ENCODE measurements at places on chromosomes 4 and X. TPM values are rescaled to one million over a fixed set of nuclear protein-coding genes. Genes with fewer than 3 reads are reported as not detected.

DNA sequence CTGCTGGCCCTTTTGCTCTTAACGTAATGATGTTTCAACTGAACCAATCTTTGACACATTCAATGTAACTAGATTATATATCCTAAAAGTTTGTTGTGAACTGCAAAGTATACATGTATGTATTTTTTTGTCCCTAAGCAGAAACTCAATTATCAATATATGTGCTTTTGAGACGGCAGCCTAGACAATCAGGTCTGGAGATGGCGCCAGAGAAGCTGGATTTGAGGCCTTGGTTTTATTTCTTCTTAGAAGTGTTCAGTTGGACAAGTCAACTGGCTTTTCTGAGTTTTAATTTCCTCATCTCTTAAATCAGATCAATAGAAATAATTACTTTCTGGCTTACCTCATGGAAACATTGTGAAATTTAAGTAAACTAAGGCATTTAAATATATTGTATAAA, 62.5 kb downstream of the DCAF8L1 start:
- H3K36me3 ChIP-seq: no peaks in the 10 kb centered on the region
- H3K4me3 ChIP-seq: no peak overlapping the region
- H3K27ac ChIP-seq: no peak overlapping the region

GRCh38 chr4:157447195-157447594, 226.7 kb downstream of the GRIA2 start:
- no peak overlapping the region for H3K27ac ChIP-seq
- DNase-seq: no peak
- H3K36me3 ChIP-seq: no peaks in the 10 kb centered on the region
- H3K27me3 ChIP-seq: no peaks in the 10 kb centered on the region
- H3K4me3 ChIP-seq: no peak overlapping the region

DNA sequence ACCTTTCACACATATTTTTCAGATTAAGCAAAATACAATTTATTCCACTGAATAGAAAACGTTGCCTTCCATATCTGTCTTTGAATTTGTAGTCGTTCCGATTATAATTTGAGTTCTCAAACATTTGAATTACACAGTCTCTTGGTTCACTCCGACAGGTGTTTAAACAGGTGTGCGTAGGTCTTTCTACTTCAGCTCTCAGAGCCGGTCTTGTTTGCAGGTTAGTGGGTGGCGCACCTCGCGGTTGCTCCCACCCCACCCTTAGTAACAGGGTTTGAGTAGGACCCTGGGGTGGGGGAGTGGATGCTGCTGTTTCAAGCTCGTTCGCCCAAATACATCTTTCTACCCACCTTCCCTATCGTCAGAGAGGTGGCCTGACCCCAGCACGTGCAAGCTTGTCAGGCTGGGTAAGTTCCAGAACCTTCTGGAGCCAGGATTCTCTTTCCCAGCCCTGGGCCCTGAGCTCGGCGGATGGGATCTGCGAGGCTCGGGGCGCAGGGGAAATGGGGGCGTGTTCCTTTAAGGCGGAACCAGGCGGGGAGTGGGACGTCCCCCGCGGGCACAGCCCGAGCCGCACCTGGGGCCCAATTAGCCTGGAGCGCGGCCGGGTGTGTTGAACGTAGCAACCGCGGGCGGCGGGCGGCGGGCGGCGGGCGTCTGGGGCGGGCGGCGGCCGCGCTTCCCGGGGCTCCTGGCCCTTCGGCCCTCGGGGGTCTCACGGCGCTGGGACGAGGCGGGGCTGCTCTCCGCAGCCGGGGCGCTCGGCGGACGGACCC, at the start of gene FAM149A:
FAM149A (plus strand) TSS at position 591 of the 776 bp plus-strand sequence.
- H3K27ac ChIP-seq: no peak within 1 kb of the TSS
- peaks cover 13% of the 10 kb centered on the region for H3K4me1 ChIP-seq
- H3K36me3 ChIP-seq: no peaks in the 10 kb centered on the region
- no peak within 1 kb of the TSS for H3K4me3 ChIP-seq

DNA sequence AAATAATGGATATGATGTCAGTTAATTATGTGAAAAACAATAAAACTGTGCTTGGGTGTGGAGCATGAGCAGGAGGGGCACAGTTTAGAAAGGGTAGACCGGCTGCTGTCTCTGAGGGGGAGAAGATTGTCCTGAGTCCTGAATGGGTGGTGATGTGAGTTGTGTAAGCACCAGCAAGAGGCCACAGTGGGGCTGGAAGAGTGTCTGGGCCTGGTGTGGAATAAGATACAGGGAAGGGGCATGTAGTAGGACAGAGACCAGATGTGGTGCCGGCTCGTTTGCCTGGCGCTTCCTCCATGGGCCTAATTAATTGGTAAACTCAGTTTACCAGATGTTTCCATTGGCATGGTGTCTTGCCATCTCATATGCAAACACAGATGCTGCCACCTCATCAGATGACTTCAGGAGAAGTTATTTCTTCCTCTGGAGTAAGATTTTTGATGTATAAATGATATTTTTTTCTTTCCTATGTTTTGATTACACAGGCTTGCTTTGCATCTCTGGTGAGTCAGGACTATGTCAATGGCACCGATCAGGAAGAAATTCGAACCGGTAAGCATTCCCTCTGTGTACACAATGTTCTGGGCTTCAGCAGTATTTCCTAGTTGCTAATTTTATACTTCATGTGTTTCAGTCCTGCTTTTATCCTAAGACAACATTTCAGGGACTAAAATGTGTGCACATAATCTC, 5.1 kb downstream of the MED28 start:
- H3K27ac ChIP-seq: no peak overlapping the region
- H3K4me3 ChIP-seq: no peak overlapping the region
- no peak for DNase-seq
- peaks cover 16% of the 10 kb centered on the region for H3K4me1 ChIP-seq
- H3K36me3 ChIP-seq: peaks cover 68% of the 10 kb centered on the region

DNA sequence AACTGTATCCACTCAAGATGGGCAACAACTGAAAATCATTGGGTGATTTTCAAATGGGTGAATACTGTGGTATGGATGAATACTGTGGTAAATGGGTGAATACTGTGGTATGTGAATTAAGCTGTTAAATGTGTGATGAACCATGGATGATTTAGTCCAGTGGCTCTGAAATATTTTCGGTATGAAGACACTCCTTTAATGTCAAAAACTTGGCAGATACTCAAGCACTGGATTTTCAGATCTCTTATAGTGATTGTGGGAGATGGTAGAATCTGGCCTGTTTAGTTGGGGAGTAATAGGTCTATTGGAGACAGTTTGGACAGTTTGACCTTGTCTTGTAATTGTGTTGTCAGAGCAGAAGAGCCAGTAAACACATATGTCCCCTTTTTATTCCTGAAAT, 45.7 kb downstream of the SSX7 start:
- H3K4me1 ChIP-seq: no peaks in the 10 kb centered on the region
- H3K4me3 ChIP-seq: no peak overlapping the region
- no peak overlapping the region for H3K27ac ChIP-seq
- DNase-seq: no peak
- no peaks in the 10 kb centered on the region for H3K36me3 ChIP-seq

- DNase-seq: no peak
- no peaks in the 10 kb centered on the region for H3K36me3 ChIP-seq
- H3K27ac ChIP-seq: no peak overlapping the region
- no peaks in the 10 kb centered on the region for H3K27me3 ChIP-seq
These were observed 14.9 kb upstream of the PDE5A start for GRCh38 chr4:119643306-119644042.

GRCh38 chr4:67714955-67715354, 14.0 kb upstream of the UBA6 start:
- no peak for DNase-seq
- no peaks in the 10 kb centered on the region for H3K27me3 ChIP-seq
- H3K4me1 ChIP-seq: no peaks in the 10 kb centered on the region
- H3K27ac ChIP-seq: no peak overlapping the region
- no peak overlapping the region for H3K4me3 ChIP-seq

DNA sequence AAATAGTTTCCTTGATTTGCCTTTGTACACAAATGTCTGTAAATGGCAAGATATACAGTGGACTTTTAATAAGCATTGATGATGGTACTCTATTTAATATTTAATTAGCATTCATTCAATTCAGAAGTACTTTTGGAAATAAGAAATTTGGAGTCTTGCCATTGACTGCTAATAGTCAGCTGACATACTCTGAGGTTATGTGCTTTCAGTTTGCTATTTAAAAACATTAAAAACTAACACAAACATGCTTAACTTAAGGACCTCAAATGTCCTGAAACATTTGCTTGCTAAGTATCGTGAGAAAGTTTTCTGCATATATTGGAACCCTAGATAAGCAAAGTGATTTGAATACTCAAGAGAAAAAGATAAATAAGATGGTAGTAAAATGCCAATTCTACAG, 64.6 kb downstream of the REELD1 start:
- DNase-seq: no peak
- no peaks in the 10 kb centered on the region for H3K4me1 ChIP-seq
- H3K36me3 ChIP-seq: no peaks in the 10 kb centered on the region

DNA sequence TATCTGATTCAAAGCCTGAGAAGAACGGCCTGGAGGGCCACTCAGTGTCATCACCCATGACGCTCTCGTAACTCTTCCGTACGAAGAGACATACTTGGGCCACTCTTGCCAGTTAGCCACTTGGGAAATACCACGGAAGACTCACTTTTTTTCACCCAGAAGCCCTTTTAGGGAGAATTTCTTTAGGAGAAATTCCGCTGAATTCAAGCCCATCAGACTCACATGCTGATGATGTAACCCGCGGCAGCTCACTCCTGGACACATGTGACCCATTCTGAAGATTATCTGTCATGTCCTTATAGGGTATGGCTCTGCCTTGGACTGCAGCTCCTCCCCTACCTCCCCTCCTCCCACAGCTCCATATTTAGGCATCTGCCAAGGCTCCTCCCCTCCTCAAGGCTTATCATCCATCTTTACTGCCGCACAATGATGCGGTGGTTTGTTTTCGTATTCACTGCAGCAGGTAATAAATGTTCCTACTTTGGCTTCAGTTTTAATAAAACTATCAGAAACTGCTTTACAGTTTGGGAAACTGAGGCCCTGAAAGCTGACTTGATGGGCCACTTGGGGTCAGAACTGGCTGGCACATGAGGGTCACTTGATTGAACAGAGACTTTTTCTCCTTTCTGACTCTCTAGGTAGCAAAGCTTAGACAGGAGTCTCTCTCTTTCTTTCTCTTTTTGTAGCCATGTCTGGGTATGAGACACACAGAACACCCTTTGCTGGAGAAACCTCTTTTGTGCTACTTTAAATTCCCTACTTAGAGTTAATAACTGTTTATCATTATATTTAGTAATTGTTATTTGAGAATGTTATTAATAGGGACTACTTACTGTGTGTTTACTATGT, 42.1 kb downstream of the RHOH start:
- H3K4me3 ChIP-seq: no peak overlapping the region
- H3K27me3 ChIP-seq: no peaks in the 10 kb centered on the region
- H3K36me3 ChIP-seq: peaks cover 8% of the 10 kb centered on the region
- no peak for DNase-seq
- H3K4me1 ChIP-seq: peaks cover 74% of the 10 kb centered on the region
- peak overlapping the region; percentile 3 for H3K27ac ChIP-seq

GRCh38 chrX:140762061-140762460, 52.5 kb downstream of the LINC00632 start:
- H3K27me3 ChIP-seq: no peaks in the 10 kb centered on the region
- peaks cover 3% of the 10 kb centered on the region for H3K4me1 ChIP-seq
- peak; percentile 30 for DNase-seq

- no peaks in the 10 kb centered on the region for H3K27me3 ChIP-seq
- no peak overlapping the region for H3K27ac ChIP-seq
- H3K36me3 ChIP-seq: peaks cover 2% of the 10 kb centered on the region
- DNase-seq: no peak
- peaks cover 6% of the 10 kb centered on the region for H3K4me1 ChIP-seq
These were observed 126.7 kb downstream of the DHRSX start for GRCh38 chrX:2374086-2374485.

GRCh38 chrX:115535421-115535820, 25.6 kb upstream of the PLS3 start:
- DNase-seq: no peak
- H3K27ac ChIP-seq: no peak overlapping the region
- no peak overlapping the region for H3K4me3 ChIP-seq
- no peaks in the 10 kb centered on the region for H3K27me3 ChIP-seq
- H3K4me1 ChIP-seq: no peaks in the 10 kb centered on the region

DNA sequence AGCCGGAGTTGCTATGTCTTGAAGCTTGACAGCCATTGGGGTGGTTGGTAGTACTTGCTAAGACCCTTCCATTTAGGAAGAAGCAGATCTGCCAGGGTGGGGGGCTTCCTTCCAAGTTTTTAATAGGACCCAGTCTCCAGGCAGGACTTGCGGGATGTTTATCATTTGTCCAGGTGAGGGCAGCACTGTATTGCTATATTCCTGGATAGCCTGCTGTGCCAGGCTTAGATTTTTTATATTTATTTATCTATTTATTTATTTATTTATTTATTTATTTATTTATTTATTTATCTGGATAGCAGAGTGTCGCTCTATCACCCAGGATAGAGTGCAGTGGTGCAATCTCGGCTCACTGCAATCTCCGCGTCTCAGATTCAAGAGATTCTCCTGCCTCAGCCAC, 87.4 kb upstream of the CT45A1 start:
- H3K4me3 ChIP-seq: no peak overlapping the region
- H3K27me3 ChIP-seq: no peaks in the 10 kb centered on the region

DNA sequence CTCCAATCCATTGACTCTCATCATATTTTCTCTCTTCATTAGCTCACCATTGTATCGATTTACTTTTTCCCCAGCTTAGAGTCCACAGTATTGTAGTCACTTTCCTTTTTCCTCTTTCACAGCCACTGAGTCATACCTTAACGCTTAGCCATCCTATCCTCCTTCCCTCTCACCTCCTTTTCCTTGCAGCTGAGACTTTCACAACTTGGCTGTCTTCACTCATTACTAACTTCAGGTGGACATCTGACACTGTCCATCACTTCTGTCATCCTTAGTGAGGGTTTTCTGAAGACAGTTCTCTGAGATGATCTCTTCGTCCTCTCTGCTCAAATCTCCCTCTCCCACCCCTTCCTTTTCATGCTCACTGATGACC, 70.5 kb upstream of the ESX1 start:
- H3K27me3 ChIP-seq: no peaks in the 10 kb centered on the region
- no peak overlapping the region for H3K27ac ChIP-seq
- H3K4me1 ChIP-seq: no peaks in the 10 kb centered on the region
- no peaks in the 10 kb centered on the region for H3K36me3 ChIP-seq
- no peak for DNase-seq

DNA sequence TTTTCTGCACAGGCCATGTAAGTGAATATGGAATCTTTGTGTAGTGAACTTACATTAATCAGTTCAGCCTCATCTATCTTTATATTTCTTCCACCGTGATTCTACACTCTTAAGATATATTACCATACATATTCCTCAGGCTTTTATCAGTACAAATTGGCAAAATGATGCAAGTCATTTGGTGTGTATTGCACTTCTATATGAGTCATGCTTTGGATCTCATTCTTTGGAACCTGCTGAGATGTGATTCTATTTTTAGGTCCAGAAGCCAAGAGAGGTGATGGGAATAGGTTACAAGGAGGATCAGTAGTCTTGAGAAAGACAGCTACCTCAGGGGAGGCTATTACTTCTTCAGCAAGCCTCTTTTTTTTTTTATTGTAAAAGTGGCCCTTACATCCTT, 204.4 kb downstream of the ZNF330 start:
- H3K36me3 ChIP-seq: no peaks in the 10 kb centered on the region
- H3K4me3 ChIP-seq: no peak overlapping the region
- no peaks in the 10 kb centered on the region for H3K27me3 ChIP-seq
- H3K27ac ChIP-seq: no peak overlapping the region
- no peaks in the 10 kb centered on the region for H3K4me1 ChIP-seq
- no peak for DNase-seq

FAM193A gene
- 67.8 TPM for total RNA-seq

PAK3 gene
- not detected for total RNA-seq

HTN3 gene
- not detected for total RNA-seq

SLC2A9 gene
- 2.1 TPM for total RNA-seq

EXOSC9 gene
- total RNA-seq: 35.5 TPM

EDA gene
- total RNA-seq: 1.2 TPM

LDB2 gene
- not detected for total RNA-seq

OPHN1 gene
- 0.15 TPM for total RNA-seq

TRAM1L1 gene
- not detected for total RNA-seq
